ENCODE measurements at places on chromosomes 7 and 10.

DNA sequence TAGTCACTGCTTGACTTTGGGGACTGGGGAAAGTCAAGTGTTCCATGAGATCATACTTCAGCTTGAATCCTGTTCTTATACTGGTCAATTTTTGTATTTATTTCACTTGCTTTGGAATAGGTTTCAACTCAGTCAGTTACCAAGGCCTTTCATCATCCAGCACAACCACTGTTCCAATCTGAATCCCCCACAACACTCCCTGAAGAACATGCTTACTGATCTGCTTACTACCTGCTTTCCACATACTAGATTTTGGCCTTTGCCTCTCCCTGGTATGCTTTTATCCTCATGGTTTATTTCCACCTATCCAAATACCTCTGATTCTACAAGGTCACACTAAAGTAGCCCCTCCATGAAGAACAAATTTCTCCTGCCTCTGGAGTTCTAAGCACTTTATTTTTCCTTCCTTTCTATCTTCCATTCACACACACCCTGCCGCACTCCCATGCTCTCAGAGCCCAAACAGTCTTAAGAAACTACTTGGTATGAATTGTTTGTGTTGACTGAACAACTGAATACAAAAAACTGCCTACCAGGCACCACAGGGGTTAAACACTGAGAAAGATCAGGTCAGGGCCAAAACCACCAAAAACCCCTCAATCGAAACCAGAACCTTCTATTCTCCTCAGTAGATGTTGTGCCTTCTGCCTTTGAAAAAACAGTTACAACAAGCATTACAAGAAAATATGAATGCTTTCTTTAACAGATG is 178.1 kb downstream of the AVL9 start:
- no peak for DNase-seq

GRCh38 chr7:150524018-150524417 is 9.3 kb downstream of the GIMAP7 start:
- no peak for DNase-seq

DNA sequence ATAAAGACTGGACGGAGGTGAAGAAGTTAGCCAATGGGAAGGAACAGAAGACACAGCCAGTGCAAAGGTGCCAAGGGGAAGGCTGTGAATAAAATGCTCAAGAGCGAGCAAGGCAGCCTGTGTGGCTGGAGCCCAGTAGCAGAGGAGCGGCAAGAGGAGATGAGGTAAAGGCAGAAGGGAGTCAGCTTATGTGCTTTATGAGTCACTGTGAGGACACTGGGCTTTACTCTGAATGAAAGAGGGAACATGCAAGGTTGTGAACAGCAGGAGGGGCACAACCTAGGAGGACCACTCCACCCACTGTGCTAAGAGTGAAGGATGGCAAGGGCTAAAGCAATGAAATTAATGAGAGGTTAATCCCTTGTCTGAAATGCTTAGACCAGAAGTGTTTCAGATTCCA is 129.0 kb upstream of the ODAD2 start:
- no peak for DNase-seq

DNA sequence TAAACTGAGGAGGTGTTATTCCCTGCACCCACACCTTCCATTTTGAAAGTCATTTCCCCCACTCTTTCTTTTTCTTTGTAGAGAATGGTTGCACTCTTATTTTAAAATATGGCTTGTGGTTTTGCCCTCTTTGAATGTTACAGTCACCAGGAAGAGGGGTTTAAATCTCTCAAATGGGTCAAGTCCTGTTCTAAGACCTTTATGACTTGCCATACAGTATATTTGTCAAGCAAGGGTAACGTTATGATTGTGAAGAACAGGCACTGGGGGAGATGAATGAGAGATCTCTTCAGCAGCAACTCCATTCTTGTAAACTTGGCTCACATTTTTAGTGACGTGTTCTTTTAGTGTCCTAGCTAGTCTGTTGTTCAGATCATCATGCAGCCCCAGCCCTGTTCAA is 634.7 kb downstream of the KCNMA1 start:
- DNase-seq: no peak

DNA sequence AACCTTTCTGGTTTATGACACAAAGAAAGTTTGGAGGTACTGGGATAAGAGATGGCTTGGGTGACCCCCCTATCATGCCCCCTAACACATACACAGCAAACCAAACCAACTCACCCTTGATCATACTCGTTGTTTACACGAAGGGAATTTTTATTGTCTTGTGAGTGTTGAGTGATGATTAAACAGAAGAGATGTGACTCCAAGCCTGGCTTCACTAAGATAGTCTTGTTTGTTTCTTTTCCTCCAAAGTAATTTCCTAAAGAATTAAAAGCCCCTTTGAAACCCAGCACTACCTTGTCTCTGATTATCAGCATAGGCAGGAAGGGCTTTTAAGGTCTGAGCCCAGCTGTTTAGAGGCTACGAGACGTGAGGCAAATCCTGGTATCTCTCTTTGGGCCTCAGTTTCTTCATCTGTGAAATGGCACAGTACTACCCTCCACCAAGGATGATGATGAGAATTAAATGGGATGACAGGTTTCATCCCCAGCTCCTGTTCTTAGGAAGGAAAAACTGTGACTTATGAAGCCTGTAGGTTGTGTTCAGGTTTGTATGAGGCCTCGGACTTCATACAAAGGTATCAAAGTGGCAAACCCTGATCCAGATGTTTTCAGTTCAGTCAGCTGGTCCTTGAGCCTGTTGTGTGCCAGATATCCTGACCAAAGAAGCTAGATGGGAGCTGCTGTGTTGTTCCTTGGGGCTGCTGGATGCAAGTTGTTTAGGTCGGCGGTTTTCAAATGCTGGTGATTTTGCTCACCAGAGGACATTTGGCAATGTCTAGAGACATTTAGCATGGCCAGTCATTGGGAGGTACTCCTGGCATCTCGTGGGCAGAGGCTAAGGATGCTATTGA is 51.8 kb downstream of the TCF7L2 start:
- DNase-seq: no peak

GRCh38 chr7:43768887-43769272 is 10.4 kb downstream of the BLVRA start:
- DNase-seq: no peak

DNA sequence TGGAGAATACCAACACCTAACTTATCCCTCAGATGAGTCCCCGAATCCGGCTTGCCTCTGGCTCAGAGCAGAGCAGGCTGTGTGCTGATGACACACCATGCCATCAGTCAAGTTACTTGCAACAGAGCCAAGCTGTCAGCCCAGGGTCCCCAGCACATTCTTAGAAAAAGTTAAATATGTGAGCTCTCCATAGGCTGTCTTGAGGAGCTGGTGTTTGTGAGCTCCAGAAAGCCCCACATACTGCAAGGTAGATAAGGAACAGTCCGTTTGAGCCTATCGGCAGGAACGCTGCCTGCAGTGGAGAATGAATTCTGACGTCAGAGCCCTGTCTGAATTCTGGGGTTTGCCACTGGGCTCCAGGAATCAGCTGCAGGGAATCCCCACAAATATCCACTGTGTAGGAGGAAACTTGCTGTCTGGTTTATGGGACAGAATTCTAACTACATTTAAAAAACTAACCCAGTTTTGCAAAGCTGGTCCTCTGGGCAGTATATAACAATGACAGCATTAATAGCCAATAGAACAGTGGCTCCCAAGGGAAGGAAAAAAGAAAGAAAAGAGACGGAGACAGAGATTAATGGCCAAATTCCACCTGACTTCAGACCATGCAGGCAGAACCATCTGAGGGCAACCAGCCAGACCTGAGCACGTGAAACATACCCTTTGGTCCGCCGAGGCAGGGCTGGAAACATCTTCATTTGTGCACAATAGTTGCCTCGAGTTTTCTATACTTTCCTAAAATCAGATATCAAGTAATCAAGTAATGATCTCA is 3.6 kb downstream of the SFXN4 start:
- no peak for DNase-seq

DNA sequence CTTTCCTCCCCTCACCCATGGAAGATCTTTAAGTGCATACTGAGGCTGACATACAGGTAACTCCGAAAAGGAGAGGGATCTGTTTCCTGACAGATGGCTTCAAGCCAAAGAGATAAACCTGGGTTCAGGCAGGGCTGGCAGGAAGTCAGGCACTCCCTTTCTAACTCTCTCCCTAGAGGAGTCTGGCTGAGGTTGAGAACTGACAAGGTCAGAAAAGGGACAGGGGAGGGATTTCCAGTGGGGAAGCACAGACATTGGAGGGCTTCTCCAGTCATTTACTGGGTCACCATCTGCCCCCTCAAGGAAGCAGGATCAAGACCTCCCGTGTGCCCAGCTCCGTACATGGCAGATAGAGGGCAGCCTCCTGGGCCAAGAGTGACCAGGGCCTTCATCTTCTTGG is 31.6 kb downstream of the TLX1 start:
- DNase-seq: no peak

GRCh38 chr10:101782811-101783735 is at the start of gene NPM3:
Gene NPM3 (minus strand): TSS chr10:101783446. CDS start chr10:101783390, 56 bp downstream.
- peak; percentile 93 for DNase-seq

- DNase-seq: no peak
Measured at GRCh38 chr10:101716891-101717659, 22.1 kb upstream of the FBXW4 start.

GRCh38 chr10:60707841-60708240 is 70.4 kb upstream of the CDK1 start:
- DNase-seq: no peak

- no peak for DNase-seq
Measured at GRCh38 chr7:157846271-157846670, 509.5 kb downstream of the DNAJB6 start.

DNA sequence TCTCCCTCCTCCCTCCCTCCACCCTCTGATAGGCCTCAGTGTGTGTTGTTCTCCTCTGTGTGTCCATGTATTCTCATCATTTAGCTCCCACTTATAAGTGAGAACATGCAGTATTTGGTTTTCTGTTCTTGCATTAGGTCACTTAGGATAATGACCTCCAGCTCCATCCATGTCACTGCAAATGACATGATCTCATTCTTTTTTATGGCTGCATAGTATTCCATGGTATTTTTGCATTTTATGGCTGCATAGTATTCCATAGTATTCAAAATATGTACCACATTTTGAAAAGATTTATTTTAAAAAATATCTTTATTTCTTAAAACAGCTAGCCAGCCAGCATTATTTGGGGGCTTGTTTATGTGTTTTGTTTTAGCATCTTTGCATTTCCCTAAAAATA is 275.6 kb downstream of the SFMBT2 start:
- no peak for DNase-seq

DNA sequence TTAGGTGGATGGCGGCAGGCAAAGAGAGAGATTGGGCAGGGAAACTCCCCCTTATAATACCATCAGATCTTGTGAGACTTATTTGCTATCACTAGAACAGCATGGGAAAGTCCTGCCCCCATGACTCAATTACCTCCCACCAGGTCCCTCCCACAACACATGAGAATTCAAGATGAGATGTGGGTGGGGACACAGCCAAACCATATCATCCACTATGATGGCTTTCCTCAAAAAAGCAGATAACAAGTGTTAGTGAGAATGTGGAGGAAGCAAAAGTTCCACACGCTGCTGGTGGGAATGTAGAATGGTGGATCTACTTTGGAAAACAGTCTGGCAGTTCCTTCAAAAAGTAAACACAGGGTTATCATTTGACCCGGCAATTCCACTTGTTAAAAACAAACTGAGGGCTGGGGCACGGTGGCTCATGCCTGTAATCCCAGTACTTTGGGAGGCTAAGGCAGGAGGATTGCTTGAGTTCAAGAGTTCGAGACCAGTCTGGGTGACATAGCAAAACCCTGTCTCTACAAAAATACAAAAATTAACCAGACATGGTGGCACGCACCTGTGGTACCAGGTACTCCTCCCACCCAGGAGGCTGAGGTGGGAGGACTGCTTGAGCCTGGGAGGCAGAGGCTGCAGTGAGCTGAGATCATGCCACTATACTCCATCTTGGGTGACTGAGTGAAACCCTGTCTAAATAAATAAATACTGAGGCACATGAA is 161.4 kb upstream of the EEPD1 start:
- DNase-seq: no peak

GRCh38 chr7:99012722-99013121 is 131.2 kb downstream of the SMURF1 start:
- DNase-seq: no peak

- no peak for DNase-seq
Measured at GRCh38 chr7:31663072-31663471, 23.9 kb upstream of the PPP1R17 start.

GRCh38 chr10:75978213-75978612 is 546.8 kb downstream of the LRMDA start:
- no peak for DNase-seq

DNA sequence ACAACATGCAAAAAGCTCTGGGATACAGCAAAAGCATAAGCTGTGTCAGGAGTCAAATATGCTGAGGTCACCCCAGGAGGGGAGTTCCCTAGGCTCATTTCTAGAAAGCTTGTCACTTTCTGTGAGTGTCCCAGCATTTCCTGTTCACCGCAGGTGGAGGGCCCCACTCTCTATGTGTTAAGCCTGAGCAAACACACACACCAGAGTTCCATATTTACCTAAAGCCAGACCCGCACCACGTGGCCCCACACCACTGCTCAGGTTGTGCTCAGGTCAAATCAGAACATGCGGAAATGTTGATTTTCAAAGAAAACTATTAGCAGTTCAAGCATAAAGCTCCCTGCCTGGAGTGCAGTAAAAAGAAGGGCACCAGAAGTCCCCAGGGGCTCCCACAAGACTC is 259.6 kb upstream of the PPP2R2D start:
- no peak for DNase-seq

All from femur (tissue), 1 donor.